DMS53 (cell line): ENCODE measurements at places on chromosomes 1 and 21.
A peak's percentile ranks its signal among the peaks of the same experiment; 100 is the strongest.

- no peak for DNase-seq
Measured at GRCh38 chr1:116794804-116795481, 40.7 kb downstream of the CD2 start.

DNA sequence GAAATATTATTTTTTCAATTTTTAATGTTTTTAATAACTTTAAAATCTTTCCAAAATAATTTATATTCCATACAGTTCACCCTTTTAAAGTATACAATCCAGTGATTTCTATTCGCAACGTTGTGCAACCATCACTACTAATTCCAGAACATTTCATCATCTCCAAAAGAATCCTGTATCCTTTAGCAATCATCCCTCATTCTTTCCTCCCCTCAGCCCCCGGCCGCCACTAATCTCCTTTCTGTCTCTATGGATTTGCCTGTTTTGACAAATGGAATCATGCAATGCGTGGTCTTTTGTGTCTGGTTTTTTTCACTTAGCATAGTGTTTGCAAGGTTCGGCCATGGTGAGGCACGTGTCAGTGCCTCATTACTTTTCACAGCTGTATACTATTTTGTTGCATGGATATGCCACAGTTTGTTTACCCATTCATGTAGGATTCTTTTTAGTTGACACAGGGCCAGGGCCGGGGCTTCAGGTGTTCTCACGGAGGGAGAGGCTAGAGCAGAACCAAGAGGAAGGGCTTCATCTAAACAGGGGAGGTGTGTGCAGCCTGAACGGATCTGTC is 40.6 kb upstream of the ZBTB40 start:
- DNase-seq, result no peak

GRCh38 chr1:26851106-26851684 is 11.8 kb upstream of the SFN start:
- DNase-seq, result peak; percentile 24

DNA sequence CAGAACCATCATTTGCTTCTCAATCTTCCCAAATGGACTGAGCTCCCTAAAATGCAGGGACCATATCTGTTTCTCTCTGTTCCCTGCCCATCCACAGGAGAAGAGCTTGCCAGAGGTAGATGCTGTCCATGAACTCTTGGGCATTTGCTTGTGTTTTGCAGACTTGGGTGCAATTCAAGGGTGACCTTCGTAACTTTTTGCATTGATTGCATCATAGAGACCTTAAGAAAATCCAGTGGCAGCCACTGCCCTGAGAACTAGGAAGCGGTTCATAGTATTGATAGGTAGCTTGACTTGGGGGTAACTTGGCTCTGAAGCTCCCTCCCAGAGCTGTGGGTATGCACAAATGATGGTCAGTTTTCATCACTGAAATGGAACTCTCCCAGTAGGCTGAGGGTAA is 34.3 kb upstream of the EDEM3 start:
- DNase-seq, result no peak

- DNase-seq, result no peak
Measured at GRCh38 chr1:85413169-85413568, 51.8 kb downstream of the DDAH1 start.

DNA sequence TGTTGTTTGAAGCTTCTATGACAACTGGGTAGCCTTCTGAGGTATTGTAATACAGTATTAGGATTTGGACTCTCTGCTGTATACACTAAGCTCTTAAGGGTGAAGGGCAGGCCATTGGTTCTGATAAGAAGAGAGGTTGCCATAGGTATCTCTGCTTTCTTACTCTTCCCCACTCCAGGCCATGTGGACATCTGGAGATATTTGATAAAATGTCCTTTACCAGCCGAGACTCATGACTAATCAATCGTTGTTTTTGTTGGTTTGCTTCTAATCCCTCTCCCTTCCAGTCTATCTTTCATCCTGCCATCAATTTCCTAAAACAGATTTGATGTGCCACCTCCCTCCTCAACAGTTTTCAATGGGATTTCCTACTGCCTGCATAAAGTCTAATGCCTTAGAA is 64.6 kb upstream of the WDR26 start:
- no peak for DNase-seq

GRCh38 chr1:28073867-28074266 is 14.5 kb downstream of the EYA3 start:
- DNase-seq, result no peak

DNA sequence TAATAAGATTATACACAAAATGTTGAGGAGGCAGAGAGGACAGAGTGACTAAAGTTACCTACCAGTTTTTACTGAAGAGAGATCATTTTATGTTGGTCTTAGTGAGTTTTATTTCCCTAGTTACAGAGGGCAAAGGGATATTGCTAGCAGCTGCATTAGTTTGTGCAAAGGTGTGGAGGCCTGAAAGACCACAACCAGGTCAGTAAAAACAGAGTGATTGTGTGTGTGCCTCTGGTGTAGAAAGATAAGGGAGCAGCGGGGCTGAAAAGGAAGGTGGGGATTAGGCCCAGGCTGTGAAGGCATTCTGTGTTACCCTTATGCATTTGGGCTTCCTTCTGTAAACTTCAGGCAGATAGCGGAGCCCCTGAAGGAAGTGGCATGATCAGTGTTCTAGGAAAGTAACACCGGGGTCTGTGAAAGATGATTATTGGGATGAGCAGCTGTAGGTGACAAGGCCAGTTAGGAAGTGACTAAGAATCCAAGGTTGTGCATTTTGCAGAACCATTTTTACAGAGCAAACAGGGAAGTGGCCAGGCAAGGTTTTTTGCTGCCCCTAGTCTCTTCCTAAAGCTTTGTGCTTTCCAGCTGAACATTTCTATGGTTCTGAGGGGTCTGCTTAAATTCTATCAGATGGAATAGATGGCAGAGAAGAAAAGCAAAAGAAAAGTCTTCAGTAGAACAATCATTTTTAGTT is 3.7 kb downstream of the GADD45A start:
- DNase-seq, result peak; percentile 54

GRCh38 chr21:39489380-39489924 is 37.7 kb downstream of the SH3BGR start:
- DNase-seq, result no peak

DNA sequence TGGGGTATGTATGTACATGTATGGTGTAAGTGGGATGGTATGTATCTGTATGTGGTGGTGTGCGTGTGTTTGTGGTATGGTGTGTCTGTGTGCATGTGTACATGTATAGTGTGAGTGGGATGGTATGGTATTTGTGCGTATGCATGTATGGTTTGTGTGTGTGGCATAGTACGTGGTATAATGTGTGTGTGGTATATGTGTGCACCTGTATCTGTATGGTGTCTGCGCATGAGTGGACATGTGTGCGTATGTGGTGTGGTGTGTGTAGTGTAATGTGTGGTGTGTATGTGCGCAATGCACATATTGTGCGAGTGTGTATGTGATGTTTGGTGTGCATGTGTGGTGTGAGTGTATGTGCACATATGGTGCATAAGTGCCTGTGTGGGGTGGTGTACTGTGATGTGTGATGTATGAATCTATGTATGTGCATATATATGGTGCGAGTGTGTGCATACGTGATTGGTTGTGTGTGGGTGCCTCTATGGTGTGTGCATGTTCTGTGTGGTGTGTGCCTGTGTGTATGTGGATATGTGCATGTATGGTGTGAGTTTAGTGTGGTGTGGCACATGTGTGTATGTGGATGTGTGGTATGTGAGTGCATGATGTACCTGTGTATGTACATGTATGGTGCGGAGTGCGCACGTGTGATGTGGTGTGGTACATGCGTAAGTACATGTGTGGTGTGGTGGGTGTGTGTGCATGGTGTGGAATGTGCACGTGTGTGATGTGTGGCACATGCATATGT is 38.8 kb downstream of the WDR4 start:
- no peak for DNase-seq

DNA sequence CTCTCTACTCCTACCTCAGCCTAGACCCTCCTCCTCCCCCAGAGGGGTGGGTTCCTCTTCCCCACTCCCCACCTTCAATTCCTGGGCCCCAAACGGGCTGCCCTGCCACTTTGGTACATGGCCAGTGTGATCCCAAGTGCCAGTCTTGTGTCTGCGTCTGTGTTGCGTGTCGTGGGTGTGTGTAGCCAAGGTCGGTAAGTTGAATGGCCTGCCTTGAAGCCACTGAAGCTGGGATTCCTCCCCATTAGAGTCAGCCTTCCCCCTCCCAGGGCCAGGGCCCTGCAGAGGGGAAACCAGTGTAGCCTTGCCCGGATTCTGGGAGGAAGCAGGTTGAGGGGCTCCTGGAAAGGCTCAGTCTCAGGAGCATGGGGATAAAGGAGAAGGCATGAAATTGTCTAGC is 21.6 kb upstream of the VPS13D start:
- no peak for DNase-seq

DNA sequence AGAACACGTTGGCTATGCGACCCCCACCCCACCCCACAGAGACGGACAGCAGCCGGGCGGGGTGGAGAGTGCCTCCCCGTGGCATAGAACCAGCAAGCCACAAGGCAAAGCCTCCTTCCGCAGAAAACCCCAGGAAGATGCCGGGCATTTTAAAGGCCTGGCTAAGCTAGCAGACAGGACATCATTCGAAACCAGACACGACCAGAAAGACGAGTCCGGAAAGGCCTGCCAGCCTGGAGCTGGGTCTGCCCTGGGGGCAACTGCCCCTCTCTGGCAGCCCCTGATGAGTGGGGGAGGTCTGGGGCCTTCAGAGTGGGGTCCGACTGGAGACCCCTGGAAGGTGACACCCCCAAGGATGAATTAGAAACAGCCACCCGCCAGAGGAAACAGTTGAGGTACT is 8.5 kb downstream of the FTCD start:
- no peak for DNase-seq

- no peak for DNase-seq
Measured at GRCh38 chr1:8303141-8303540, 14.8 kb upstream of the SLC45A1 start.

GRCh38 chr1:207644852-207645634 is at the start of gene CR1L:
TSS of gene CR1L (plus strand) at chr1:207645133. CDS start at chr1:207645234, 101 bp downstream.
- peak; percentile 75 for DNase-seq

- DNase-seq, result no peak
Measured at GRCh38 chr1:30804822-30805221, 47.2 kb upstream of the LAPTM5 start.

- no peak for DNase-seq
Measured at GRCh38 chr21:38188037-38188436, 68.8 kb upstream of the KCNJ15 start.

DNA sequence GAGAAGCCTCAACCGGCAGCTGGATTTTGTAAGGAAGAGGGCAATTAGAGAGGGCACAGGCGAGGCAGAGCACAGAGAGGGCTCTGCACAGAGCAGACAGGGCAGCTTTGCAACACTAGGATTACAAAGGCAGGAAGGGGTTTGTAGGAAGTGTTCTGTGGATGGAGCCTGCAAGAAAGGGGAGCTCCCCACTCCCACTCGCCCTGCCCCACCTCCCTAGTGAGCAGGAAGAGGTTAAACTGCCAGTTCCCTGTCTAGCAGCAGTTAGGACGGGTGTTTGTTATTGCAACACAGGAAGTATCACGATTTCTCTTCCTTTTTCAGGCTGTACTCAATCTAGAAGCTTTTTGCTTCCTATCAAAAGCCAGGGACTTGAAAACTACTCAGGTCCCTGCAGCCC is 63.3 kb upstream of the LRRC8D start:
- no peak for DNase-seq

DNA sequence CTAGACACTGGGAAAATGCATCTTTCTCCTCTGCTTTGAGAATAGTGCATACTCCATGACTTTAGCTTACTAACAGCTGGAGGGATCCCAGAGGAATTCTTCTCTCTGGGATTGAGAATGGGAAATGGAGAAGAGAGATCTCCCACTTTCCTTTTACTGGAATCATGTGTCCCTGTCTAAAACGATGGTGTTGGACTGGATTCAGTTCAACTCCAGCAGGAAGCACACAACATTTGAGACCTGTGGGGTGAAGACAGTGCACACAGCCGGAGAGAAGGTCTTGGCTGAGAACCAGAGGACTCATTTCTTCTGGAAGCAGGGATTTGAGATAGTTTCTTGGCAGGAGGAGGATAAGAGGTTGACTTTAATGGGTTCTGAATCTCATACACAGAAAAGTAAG is 58.7 kb downstream of the TRABD2B start:
- no peak for DNase-seq

GRCh38 chr1:94801919-94802546 is 18.1 kb upstream of the SLC44A3 start:
- peak; percentile 74 for DNase-seq

GRCh38 chr1:20723537-20724363 is 5.9 kb upstream of the KIF17 start:
- DNase-seq, result no peak

DNA sequence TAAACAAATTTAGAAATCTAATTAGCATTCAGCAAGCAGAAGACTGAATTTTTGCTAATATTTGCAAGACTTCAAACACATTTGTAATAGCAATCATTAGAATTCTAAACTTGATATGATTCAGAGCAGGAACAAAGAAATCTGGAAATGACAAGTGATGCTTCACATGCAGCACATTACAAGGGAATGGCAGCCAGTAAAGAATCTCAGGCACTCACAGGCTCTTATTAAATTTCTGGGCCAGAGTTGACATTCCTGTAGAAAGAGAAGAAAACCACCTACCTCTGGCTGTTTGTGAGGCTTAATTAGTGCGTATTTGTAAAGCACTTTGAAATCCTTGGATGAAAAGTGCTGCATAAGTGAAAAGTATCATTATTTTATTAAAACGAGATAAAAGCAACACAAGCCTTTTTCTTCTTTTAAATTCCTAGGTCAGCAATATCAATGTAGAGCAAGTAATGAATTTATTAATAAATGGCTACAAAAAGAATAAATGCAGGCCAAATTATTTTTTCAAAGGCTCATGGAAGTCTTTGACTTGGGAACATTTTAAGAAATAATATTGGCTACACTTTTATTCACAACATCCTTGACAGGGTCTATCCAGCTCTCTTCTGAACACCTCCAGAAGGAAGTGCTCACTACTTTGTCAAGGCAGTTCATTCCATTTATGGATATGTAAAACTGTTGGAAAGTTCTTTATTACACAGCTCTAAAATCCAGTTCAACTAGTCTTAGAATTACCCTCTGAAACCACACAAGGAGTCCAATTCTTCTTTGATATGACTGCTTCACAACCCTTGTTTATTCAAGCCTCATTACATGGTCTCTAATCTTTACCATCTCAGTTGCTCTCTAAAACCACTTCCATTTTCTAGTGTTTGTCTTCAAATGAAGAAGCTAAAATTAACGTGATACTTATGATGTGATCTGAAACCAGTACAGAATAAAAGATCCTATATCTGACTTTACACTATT is 32.1 kb upstream of the SCYL3 start:
- peak; percentile 26 for DNase-seq
